Putamen (tissue), 1 donor: ENCODE measurements at places on chromosomes 3 and 15.

GRCh38 chr3:40869939-40870338, 329.4 kb upstream of the CTNNB1 start:
- no peak for DNase-seq

- DNase-seq: no peak
Measured at GRCh38 chr15:64456634-64457108, 3.7 kb upstream of the ZNF609 start.

- DNase-seq: no peak
Measured at GRCh38 chr15:63045465-63045840, 2.9 kb downstream of the TPM1 start.

DNA sequence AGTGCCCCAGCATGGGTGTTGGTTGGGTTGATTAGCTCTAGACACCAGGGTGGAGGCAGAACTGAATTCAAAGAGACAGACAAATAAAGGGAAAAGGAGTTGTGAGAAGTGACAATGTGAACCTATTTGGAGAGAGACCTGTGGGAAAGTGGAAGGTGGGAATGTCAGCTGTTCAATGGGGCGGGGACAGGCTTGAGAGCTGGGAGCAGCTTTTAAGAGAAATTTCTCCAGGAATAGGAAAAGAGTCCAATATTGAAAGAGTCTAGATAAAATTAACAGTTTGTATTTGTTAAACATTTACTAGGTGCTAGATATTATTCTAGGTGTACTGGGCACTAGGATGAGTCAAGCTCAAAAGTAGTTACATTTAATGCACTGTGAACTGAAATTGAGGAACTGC, 225.3 kb downstream of the GAP43 start:
- DNase-seq: no peak

DNA sequence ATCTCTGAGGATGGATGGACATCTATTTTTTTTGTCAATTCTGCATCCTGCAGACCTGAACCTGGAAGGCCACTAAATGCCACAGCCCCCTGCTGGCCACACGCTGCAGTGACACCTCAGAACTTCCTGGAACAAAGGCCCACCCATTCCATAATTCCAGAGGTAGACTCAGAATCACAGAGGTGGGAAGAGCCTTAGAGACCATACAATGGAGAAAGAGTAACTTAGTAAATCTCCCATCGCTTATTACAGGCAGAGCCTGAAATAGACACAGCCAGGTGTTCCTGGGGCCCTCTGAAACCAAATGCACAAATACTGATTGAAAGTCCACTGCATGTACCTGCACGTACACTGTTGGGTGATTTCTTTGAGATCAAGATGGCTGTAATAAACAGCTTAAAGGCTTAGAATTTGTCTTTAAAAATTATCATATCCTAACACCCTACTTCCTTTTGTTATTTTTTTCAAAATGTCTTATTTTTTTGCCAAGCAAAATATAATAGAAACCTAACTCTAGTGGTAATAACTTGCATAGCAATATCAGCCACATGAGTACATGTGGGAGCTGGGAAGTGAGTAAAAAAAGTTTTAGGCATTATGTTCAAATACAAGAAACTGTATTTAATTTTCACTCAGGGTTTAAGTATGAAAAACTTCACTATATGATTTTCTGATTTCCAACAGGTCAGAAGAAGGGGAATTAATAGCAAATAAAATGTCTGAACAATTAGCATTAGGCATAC, 62.7 kb downstream of the EOMES start:
- no peak for DNase-seq

DNA sequence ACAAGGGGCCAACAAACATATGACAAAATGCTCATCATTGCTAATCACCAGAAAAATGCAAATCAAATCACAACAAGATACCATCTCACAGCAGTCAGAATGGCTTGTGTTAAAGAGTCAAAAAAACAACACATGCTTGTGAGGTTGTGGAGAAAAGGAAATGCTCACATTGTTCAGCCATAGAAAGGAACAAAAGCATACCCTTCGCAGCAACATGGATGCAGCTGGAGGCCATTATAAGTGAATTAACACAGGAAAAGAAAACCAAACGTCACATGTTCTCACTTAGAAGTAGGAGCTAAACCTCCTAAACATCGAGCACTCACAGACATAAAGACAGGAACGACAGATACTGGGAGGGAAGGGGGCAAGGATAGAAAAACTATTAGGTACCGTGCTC, 678.4 kb upstream of the GRM7 start:
- DNase-seq: no peak

- DNase-seq: no peak
Measured at GRCh38 chr15:72464251-72464650, 9.9 kb upstream of the ARIH1 start.

DNA sequence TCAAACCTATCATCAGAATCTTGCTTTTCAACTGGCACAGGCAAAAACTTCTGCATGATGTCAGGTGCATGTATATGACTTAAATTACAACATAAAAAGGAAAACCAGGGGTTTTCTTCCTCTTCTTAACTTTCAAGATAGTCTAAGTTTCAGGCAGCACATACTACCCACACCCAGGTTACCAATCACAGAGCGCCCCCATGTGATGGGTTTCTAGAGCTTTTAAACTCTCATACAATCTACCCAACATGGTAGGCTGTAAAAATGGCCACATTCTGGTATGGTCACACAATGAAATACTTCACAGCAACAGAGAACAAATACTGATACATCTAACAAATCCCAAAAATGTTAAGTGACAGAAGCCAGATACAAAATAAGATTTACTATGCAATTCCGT, 7.4 kb downstream of the MESD start:
- no peak for DNase-seq

DNA sequence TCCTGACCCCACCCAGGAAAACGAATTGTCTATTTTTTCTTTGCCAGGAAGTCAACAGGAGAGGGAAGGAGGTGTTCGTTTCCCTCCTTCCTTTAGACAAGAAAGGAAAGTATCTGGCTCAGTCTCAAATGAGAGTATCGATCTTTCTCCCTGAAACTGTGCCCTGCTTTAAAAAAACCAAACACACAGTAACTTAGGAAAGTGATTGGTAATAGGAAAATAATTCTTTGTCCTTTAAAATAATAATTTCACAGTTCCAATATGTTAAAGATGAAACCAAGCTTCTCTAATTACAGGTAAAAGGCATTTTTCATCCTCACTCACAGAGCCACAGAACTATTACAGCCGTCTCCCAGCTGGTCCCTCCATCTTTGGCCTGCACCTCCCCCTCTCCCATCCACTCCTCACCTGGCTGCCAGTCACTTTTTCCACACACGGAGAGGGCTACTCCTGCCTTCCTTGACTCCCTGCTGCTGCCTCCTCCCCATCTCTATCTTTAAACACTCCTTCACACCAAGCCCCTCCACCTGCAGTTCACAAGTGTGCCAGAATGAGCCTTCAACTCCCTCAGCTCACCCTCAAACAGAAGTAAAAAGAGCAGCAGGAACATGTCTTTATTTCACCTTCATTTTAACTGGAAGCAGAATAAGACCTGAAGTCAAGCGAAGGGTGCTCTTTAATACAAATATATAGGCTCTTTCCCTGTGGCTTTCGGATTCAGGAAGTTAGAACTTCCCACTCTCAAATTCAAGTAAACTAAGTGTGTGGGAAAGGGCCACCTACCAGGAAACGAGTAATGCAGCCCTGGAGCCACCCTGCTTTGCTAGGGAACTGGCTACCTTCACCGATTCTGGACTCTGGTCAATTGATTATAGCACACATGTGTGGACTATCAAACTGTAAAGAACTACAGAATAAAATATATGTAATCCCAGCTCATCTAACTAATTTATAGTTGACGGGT, 116.4 kb downstream of the SENP2 start:
- DNase-seq: no peak
